ENCODE measurements at places on chromosomes 1 and 21. TPM values are rescaled to one million over a fixed set of nuclear protein-coding genes. Genes with fewer than 3 reads are reported as not detected.

- DNase-seq, result peak; percentile 84
Measured at GRCh38 chr1:23838401-23838866, 13.2 kb upstream of the HMGCL start.

DNA sequence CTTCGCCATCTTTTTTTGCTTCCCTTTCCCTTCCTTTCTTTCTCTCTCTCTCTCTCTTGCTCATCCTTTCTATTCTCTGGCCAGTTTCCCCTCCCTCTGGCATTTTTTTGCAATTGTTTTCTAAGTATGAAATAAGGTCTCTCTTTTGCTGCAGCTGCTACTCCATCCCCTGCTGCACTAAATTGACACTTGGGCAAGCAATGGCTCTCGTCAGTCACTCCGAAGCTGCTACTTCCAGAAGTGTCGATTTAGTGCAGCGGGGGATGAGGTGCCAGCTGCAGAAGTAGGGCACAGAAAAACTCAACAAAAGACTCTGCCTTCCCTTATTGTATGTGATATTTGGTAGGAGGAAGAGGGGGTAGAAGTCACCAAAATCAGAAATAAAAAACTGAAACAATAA is 642.3 kb downstream of the RWDD3 start:
- no peak for DNase-seq

GRCh38 chr1:155105604-155106011 is 22.1 kb upstream of the EFNA1 start:
- peak; percentile 90 for DNase-seq

KIAA1614 gene
- total RNA-seq, result 0.13 TPM

DNA sequence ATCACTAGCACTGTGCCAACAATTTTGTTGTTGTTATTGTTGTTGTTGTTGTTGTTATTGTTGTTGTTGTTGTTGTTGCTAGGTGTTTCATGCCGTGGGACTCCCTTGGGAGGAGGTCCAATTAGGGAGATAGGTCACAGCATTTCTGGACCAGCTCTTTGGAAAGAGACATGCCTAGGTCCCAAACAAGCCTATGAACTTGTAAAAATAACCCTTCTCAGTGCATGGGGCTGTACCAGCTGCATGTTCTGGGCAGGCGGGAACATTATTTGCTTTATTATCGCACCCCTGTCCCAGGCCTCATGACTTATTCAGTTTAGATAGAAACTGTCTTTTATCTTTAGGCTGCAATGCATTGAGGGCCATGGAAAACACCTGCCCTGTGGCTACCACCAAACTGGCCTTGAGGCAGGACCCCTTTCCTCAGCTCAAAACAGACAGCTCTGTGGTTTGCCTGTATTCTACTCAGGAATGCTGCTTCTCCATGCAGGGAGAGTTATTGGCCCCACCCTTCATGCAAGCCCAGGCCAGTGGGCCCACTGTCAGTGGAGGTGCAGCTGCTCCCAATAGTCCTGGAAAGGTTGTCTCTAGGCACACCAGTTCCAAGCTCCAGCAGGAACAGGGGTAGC is 386.5 kb upstream of the BRINP3 start:
- DNase-seq, result no peak

Measured in right lobe of liver (tissue), 6 donors.